Right cardiac atrium (tissue), 5 donors: ENCODE measurements at places on chromosomes 7 and 10. TPM values are rescaled to one million over a fixed set of nuclear protein-coding genes. Genes with fewer than 3 reads are reported as not detected.

CTBP2 gene
- 16.6 TPM for polyA plus RNA-seq

CALY gene
- polyA plus RNA-seq = 0.18 TPM

NUTM2E gene
- not detected for polyA plus RNA-seq

LIPM gene
- polyA plus RNA-seq = not detected

PDZD8 gene
- 3.7 TPM for polyA plus RNA-seq

INSYN2A gene
- 0.02 TPM for polyA plus RNA-seq

SLC16A12 gene
- polyA plus RNA-seq = 2.7 TPM

STYXL1 gene
- polyA plus RNA-seq = 43.7 TPM

ZC3HAV1L gene
- polyA plus RNA-seq = 0.86 TPM

TUBB8 gene
- polyA plus RNA-seq = not detected

ZNF503 gene
- 8.7 TPM for polyA plus RNA-seq

NEUROG3 gene
- polyA plus RNA-seq = not detected

TMEM140 gene
- 13.3 TPM for polyA plus RNA-seq

CRHR2 gene
- polyA plus RNA-seq = 0.45 TPM

MPLKIP gene
- 30.2 TPM for polyA plus RNA-seq

CYP2E1 gene
- 0.36 TPM for polyA plus RNA-seq

UCMA gene
- not detected for polyA plus RNA-seq

FFAR4 gene
- polyA plus RNA-seq = 0.14 TPM

GIMAP1 gene
- polyA plus RNA-seq = 7.8 TPM

CD36 gene
- 570 TPM for polyA plus RNA-seq

BHLHA15 gene
- not detected for polyA plus RNA-seq

TAS2R3 gene
- polyA plus RNA-seq = 0.18 TPM

RHOBTB1 gene
- polyA plus RNA-seq = 5.8 TPM

TRPV5 gene
- not detected for polyA plus RNA-seq

MBL2 gene
- not detected for polyA plus RNA-seq

GNAT3 gene
- not detected for polyA plus RNA-seq

ZNF487 gene
- 4.2 TPM for polyA plus RNA-seq

CYP2C19 gene
- 0.05 TPM for polyA plus RNA-seq

AOAH gene
- 1.1 TPM for polyA plus RNA-seq
